ENCODE measurements at places on chromosomes 2 and 18. TPM values are rescaled to one million over a fixed set of nuclear protein-coding genes. Genes with fewer than 3 reads are reported as not detected.

DNA sequence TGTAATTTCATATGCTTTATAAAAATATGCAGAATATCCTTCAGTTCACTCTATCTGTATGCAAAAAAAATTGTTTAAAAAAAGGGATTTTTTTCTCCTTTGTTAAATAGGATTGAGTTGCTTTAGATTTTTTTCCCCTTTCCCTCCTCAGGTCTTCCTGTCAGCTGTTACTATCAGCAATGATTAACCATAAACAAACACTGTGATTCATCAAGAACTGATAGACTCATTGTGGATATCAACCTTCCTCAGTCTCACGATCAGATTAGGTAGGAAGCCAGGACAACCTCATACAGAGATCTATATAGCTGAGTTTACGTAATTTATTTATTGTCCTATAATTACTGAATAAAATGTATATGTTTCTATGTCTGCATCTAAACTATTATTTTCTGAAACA, 2136.2 kb upstream of the CELF4 start:
- no peak for DNase-seq
- no peaks in the 10 kb centered on the region for H3K4me1 ChIP-seq
- H3K36me3 ChIP-seq, result no peaks in the 10 kb centered on the region

DNA sequence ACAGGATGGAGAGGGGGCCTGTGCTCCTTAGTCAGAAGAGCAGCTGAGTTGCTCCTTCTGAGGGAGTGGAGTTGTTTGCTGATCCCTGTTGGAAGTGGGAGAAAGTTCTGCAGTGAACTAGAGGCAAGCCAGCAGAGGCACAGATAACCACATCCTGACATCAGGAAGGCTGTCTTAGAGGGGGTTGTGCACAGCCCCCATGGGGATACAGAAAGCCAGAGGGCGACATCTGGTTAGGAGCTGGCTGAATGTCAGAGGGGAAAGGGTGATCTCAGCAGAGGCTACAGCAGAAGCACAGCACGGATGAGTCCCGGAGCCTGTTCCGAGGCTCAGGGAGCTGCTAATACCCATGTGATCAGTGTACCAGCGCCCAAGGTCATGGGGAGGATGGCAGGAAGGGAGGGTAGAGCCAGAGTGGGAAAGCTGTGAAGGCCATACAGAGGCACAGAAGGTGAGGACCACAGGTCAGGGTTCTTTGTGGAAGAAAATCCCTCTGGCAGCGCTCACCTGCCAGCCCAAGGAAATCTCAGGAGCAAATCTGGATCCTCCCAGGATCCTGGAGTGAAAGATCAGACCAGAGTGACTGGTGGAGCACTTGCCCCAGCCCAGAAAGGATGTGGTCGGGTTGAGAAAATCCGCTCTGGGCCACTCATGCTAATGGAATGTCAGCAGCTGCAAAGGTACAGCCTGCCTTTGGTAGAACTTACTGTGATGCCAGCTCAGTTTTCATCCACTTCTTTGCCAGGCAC, 111.8 kb downstream of the STPG4 start:
- no peaks in the 10 kb centered on the region for H3K27me3 ChIP-seq
- peak overlapping the region; percentile 93 for H3K27ac ChIP-seq
- peaks cover 20% of the 10 kb centered on the region for H3K36me3 ChIP-seq
- H3K4me3 ChIP-seq, result peak overlapping the region; percentile 38
- peaks cover 35% of the 10 kb centered on the region for H3K4me1 ChIP-seq

DNA sequence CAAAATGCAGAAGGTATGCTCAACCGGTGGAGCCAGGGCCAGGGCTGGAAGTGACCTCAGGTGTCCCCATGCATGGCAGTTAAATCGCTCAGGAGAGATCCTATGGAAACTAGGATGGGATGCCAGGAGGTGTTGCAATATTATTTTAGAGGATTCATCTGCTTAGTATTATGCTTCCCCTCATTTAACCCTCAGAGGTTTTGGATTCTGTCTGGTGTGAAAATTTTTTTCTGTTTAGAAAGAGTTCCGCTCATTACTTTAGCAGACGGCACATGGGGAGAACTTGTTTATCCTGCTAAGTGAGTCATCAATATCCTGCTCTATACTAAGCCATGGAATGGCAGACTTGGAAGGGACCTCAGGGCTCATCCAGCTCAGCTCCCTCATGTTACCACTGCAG, 42.5 kb downstream of the TRIB2 start:
- H3K4me3 ChIP-seq, result no peak overlapping the region
- no peaks in the 10 kb centered on the region for H3K27me3 ChIP-seq
- H3K36me3 ChIP-seq, result no peaks in the 10 kb centered on the region
- H3K4me1 ChIP-seq, result peaks cover 55% of the 10 kb centered on the region
- H3K27ac ChIP-seq, result peak overlapping the region; percentile 70
- peak; percentile 95 for DNase-seq

DNA sequence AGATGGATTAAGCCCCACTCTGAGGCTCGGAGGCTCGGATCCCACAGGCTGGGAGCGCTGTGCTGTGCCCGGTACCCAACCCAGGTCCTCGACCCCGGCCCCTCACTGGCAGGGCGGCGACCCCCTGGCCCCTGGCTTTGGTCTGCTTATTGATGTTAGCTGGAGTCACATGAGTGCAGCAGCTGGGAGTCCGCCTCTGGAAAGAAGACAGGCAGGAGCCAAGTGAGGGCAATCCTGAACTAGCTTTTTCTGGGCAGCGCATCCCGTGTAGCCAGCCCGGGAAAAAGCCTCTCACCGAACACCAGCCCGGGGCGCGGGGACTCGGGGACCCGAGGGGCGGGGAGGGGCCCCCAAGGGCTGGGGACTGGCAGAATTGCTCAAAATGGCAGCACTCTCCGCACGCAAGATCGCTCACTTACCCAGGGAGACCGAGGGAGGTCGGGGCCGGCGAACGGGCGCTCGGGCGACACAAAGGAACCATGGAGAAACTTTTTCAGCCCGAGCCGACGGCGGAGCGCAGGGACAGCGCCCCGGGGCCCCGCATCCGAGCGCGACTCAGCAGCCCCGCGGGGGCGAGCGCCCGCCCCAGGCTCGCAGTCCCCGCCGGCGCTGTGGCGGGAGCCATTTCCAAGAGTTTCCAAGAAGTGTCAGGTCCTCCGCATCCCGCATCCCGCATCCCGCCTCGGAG, 567 bp downstream of the TMEM200C start:
- peaks cover 76% of the 10 kb centered on the region for H3K27me3 ChIP-seq
- peak; percentile 31 for DNase-seq
- H3K4me1 ChIP-seq, result no peaks in the 10 kb centered on the region
- H3K36me3 ChIP-seq, result no peaks in the 10 kb centered on the region
- no peak overlapping the region for H3K4me3 ChIP-seq
- H3K27ac ChIP-seq, result no peak overlapping the region

GRCh38 chr2:112622528-112622849, 23.2 kb upstream of the SLC20A1 start:
- H3K27me3 ChIP-seq, result no peaks in the 10 kb centered on the region
- peaks cover 56% of the 10 kb centered on the region for H3K4me1 ChIP-seq
- H3K4me3 ChIP-seq, result peak overlapping the region; percentile 49
- no peaks in the 10 kb centered on the region for H3K36me3 ChIP-seq

DNA sequence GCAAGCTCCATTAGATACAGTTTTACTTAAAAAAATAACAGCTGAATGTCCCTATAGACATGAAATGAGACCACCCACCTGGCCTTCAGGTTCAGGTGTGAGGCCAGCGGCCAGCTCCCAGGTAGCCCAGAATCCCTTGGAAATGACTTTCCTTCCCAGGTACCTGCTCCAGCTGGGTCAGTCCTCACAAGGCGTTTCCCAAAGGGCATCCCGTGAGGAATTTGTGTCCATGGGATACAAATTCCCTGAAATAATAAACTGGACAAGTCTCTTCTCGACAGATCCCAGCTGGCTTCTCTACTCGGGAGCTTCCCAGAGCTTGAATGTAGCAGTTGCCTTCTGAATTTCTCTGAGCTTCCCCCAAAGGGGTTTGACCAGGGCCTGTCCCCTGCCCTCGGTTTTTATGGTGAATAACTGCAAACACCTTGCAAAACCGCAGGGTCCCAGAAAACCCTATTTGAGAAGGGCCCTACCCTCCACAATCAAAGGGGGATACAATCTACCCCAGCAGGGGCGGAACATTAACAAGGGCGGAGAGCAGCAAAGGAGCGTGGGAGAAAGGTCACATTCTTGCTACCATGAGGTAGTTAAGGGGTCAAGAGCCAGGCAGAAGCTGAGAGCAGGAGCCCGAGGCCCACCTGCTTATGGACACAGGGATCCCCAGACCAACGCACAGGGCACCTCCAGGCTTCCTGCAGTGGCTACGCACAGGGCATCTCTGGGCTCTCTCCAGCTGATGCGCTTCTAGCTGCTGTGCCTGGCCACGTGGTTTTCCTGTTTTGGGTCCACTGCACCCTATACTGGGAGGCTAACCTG, 107.7 kb downstream of the HDAC4 start:
- no peaks in the 10 kb centered on the region for H3K36me3 ChIP-seq
- H3K4me3 ChIP-seq, result no peak overlapping the region
- DNase-seq, result no peak
- H3K27me3 ChIP-seq, result no peaks in the 10 kb centered on the region

- no peak overlapping the region for H3K4me3 ChIP-seq
- H3K27ac ChIP-seq, result no peak overlapping the region
- H3K4me1 ChIP-seq, result peaks cover 22% of the 10 kb centered on the region
These were observed 159.3 kb upstream of the RND3 start for GRCh38 chr2:150646746-150647145.

DNA sequence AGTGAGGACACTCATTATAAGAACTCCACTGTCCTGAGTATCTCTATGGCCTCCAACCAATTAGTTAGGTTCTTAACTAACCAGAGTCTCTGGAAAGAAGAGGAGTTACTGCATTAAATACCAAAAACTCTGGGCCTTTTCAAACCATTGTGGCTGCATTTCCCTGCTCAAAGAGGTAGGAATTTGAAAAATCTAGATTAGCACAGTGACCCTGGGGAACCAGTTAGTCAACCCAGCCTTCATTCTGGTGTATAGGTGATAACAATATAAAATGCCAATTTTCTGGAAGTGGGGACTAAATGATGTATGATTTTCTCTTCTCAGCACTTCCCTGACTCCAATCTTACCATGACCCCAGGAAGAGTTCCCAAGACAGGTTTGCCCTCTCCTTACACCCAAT, 287.8 kb upstream of the SETBP1 start:
- no peak for DNase-seq
- H3K27ac ChIP-seq, result no peak overlapping the region
- no peaks in the 10 kb centered on the region for H3K36me3 ChIP-seq

GRCh38 chr2:152099367-152100050, 665 bp upstream of the CACNB4 start:
- peak; percentile 46 for DNase-seq
- peaks cover 68% of the 10 kb centered on the region for H3K27me3 ChIP-seq
- peak overlapping the region; percentile 70 for H3K4me3 ChIP-seq
- H3K36me3 ChIP-seq, result no peaks in the 10 kb centered on the region

DNA sequence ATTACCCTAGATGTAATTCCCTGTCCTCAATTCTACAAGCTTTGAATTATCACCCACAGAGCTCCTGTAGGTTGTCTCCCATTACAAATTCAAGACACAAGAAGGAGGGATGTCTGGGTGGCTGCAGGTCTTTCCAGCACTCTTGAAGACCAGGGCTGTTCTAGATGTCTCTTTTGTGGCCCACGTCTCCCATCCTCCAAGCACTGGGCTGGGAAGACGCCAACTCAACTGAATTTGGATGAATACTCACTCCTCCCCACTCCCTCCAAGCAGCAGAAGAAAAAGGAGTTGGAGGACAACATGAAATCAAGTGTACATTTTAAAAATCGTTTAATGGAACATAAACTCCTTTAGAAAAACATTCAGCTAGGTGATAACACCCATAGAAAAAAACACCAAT, 31.2 kb downstream of the SMAD7 start:
- H3K27me3 ChIP-seq, result no peaks in the 10 kb centered on the region
- peaks cover 50% of the 10 kb centered on the region for H3K4me1 ChIP-seq
- no peak overlapping the region for H3K4me3 ChIP-seq
- peak; percentile 17 for DNase-seq
- H3K36me3 ChIP-seq, result peaks cover 5% of the 10 kb centered on the region
- peak overlapping the region; percentile 13 for H3K27ac ChIP-seq

DNA sequence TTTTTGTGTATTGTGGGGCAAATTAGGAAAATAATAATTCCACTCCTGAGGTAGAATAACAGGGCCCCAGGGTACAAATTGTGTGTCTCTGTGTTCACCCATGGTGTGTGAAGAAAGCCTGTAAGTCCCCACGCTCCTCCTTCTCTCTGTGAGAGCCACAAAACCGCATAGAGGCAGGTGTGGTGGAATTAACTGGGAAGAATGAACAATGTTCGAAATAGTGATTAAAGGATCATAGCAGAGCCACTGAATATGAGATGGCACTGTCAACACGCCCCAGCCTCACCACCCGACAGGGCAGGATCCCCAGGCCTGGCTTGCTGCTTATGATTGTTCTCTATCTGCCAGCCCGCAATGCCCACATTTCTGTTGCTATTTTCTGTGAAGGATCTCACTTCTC, 14.1 kb downstream of the IL1RN start:
- H3K4me1 ChIP-seq, result no peaks in the 10 kb centered on the region
- no peak overlapping the region for H3K4me3 ChIP-seq
- no peaks in the 10 kb centered on the region for H3K36me3 ChIP-seq
- no peaks in the 10 kb centered on the region for H3K27me3 ChIP-seq
- no peak overlapping the region for H3K27ac ChIP-seq

DNA sequence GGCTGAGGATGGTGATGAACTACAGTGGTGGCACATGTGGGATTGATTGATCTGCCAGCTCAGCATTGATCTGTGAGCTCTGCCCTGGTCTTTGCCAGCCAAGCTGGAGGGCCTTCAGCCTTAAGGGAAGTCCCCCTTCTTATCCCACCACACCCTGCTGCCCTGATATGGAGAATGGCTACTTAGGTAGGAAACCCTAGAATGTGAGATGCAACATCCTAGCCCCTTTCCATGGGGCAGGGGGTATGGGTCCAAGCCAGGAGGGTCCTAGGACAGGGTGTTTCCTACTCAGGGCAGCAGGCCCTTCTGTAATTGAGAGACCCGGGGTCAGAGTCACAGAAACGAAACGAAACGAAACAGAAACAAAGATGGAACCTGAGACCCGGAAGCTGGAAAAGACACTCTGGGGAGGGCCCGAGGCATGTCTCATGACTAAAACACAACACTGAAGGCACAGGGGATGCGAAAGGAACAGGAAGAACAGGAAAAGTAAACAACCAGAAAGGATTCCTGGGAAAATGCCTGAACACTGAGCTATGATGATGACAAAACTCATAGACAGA, 16.9 kb upstream of the SULT1C2 start:
- H3K36me3 ChIP-seq, result no peaks in the 10 kb centered on the region
- H3K4me3 ChIP-seq, result peak overlapping the region; percentile 67
- peak; percentile 79 for DNase-seq
- no peaks in the 10 kb centered on the region for H3K27me3 ChIP-seq
- H3K27ac ChIP-seq, result peak overlapping the region; percentile 28

- H3K4me1 ChIP-seq, result no peaks in the 10 kb centered on the region
- H3K27ac ChIP-seq, result no peak overlapping the region
- H3K4me3 ChIP-seq, result no peak overlapping the region
- no peak for DNase-seq
These were observed 151.8 kb downstream of the SH3RF3 start for GRCh38 chr2:109280804-109281203.

- H3K36me3 ChIP-seq, result no peaks in the 10 kb centered on the region
- H3K4me1 ChIP-seq, result peaks cover 24% of the 10 kb centered on the region
- peak overlapping the region; percentile 85 for H3K4me3 ChIP-seq
- peak overlapping the region; percentile 95 for H3K27ac ChIP-seq
- no peaks in the 10 kb centered on the region for H3K27me3 ChIP-seq
- peak; percentile 55 for DNase-seq
These were observed 2.1 kb downstream of the RNF149 start for GRCh38 chr2:101306410-101306809.

- no peaks in the 10 kb centered on the region for H3K36me3 ChIP-seq
- H3K4me1 ChIP-seq, result no peaks in the 10 kb centered on the region
- no peak overlapping the region for H3K4me3 ChIP-seq
- peaks cover 38% of the 10 kb centered on the region for H3K27me3 ChIP-seq
These were observed 83.4 kb downstream of the TTN start for GRCh38 chr2:178723786-178724346.

TMEM18 gene
- 16.2 TPM for total RNA-seq

SOX11 gene
- under 0.01 TPM for total RNA-seq

PLCL1 gene
- 2.3 TPM for total RNA-seq

ONECUT2 gene
- total RNA-seq, result not detected
